ENCODE measurements at places on chromosomes 5 and 9.

GRCh38 chr5:141515141-141515540, 26.3 kb downstream of the PCDHGC5 start:
- DNase-seq, result no peak

GRCh38 chr5:54470128-54470527, 14.6 kb downstream of the HSPB3 start:
- no peak for DNase-seq

DNA sequence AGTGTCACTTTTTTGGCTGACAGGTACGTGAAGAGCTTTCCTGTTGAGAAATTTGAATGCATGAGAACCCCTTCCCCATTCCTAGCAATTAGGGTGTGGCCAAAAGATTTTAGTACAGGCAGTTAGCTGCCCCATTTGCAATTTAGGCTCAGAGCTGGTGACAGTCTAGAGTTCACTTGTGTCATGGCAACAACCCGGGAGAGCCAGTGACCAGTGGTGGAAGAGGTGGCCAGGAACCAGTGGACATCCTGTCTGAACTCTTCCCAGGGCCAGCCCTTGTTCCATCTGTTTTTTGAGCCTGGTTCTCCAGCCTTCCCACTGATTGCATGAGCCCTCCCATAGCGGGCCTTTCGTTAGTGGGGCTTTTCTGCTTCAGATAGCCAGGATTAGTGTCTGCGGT, 2.5 kb upstream of the NEUROG1 start:
- DNase-seq, result no peak

GRCh38 chr5:178546675-178547033, 43.5 kb downstream of the COL23A1 start:
- DNase-seq, result no peak

DNA sequence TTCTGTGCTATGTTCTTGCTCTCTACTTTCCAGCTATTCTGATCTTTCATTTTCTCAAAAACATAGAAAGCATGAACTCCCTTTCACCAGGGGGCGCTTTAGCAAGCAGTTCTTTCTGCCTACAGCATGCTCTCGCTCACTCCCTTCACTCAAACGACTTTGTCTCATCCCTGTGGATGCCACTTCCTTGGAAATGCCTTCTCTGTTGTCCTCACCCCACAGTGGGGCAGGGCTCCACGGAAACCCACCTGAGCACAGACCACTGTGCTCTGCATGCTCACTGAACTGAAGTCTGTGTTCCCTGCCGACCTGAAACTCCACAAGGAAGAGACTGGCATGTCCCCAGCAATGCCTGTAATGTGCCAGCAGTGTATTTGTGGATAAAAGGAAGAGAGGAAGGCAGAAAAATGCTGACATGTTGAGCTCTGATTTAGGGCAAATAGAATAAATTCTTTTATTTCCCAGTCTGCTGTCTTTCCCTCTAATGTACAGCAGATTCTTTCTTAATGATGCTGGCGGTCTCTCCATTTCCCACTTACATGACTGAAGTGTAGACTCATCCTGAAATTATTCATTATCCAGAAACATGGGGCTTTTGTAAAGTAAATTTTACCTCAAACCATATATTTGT, 4.9 kb upstream of the ROR2 start:
- DNase-seq, result peak; percentile 43

GRCh38 chr9:7223981-7224380, 466.2 kb downstream of the KDM4C start:
- DNase-seq, result no peak

- DNase-seq, result peak; percentile 39
Observed at GRCh38 chr5:98796197-98796972, 22.9 kb downstream of the RGMB start.

DNA sequence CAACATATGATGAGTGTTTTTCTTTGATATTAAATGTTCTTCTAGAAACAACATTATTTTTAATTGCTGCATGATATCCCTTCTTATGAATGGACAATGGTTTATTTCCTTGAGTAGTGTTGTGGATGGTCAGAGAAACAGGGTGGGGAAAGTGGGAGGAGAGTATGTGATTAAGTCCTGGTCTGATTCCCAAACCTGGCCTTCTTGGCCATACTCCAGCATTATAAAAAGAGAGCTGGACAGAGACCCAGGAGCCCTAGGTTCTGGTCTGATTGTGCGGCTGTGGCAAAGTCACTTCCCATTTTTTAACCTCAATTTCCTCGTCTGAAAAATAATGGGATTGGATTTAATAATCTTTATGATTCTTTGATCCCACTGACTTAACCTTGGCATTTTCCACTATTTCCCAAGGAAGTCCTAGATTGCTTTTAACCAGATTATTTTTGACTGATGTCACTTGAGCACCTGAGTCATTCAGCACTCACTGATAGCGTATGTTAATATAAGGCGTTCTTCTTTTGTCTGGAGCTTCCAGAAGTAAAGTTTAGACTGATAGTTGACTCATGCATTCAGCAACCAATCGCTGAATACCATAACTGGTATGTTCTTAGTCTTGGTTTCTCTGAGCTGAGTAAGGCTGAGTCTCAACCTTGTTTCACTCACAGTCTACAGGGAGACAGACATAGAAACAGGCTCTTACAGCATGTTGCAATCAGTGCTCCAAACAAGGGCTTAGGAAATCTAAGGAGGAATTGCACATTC, 26.2 kb downstream of the OSMR start:
- DNase-seq, result no peak

DNA sequence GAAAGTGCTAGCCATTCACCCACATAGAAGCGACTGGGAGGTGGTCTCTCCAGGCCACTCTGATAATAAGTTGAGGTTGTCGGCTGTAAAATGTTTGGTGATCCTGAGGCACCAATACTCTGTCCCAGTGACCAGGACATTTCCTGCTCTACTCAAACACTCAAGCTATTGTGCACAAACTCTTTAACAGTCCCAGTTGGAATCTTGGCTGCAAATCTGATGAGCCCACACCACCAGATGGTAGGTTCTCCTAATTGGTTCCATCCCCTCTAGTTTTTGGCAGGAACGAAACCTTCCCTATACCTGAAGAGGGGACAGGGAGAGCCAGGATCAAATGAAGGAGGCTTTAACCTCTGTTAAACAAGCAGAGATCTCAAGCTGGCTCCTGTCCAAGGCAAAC, 14.3 kb downstream of the GRIA1 start:
- DNase-seq, result no peak

GRCh38 chr5:15927710-15928380, 251.7 kb downstream of the MARCHF11 start:
- DNase-seq, result no peak

GRCh38 chr5:126998895-126999570, 31.3 kb downstream of the MARCHF3 start:
- no peak for DNase-seq

- DNase-seq, result no peak
Observed at GRCh38 chr9:120475341-120475740, 104.6 kb downstream of the CDK5RAP2 start.

GRCh38 chr5:95223566-95224258, 61.2 kb downstream of the MCTP1 start:
- DNase-seq, result peak; percentile 75

GRCh38 chr5:169448826-169449225, 134.7 kb upstream of the SPDL1 start:
- no peak for DNase-seq

DNA sequence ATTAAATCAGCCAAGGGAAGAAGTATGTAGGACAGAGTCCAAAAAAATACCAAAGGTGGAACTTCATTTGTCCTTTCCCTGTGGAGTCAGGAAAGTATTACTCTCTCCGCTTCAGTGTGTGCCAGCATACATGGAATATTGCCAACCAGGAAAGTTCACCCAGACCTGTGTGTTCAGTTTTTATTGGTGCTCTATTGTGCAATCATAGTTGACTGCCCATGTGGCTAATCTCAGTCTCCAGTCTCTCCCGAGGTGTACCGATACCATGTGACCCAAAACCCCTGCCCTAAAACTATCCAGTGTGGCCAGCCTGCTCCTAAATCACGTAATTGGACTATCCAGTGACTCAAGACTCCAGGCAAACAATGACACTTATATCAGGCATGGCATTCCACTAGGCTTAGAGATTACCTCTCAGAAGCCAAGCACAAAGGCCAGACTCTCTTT, 38.8 kb downstream of the NFX1 start:
- no peak for DNase-seq

- peak; percentile 20 for DNase-seq
Observed at GRCh38 chr5:39857041-39857440, 432.3 kb upstream of the DAB2 start.

DNA sequence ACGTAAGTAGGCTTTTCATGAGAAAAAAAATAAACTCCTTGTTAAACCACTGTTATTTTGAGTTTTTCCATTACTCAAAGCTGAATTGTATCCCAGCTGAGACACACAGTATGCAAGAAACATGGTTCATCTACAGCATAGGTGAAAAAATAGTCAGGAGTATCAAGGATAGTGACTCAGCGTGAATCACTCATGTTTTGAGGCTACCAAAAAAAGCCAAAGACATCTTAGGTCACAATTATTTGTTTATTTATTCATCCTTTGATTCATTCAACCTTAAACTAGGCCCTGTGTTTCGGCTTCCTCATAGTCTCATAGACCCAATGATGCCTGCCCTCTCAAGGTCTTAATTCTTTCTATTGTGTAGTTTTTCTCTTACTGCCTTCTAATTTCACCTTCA, 32.9 kb upstream of the STX17 start:
- peak; percentile 17 for DNase-seq

DNA sequence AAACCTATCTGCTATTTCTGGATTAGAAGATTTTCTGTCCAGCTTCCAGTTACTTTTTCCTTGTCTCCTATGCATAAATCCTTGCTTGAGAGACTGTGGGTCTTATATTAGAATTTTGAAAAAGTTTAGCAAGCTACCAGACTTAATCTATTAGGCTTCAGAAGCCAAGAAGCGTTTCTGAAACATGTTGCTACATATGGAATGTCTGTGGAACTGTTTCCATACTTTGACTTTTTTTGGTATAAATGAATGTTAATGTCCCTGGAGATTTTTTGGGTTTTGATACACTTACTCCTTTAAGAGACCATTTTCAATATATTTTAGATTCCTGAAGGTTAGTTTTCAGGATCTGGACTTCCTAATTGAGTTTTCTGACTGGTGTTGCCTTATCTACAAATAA, 191.4 kb upstream of the SGCD start:
- no peak for DNase-seq

DNA sequence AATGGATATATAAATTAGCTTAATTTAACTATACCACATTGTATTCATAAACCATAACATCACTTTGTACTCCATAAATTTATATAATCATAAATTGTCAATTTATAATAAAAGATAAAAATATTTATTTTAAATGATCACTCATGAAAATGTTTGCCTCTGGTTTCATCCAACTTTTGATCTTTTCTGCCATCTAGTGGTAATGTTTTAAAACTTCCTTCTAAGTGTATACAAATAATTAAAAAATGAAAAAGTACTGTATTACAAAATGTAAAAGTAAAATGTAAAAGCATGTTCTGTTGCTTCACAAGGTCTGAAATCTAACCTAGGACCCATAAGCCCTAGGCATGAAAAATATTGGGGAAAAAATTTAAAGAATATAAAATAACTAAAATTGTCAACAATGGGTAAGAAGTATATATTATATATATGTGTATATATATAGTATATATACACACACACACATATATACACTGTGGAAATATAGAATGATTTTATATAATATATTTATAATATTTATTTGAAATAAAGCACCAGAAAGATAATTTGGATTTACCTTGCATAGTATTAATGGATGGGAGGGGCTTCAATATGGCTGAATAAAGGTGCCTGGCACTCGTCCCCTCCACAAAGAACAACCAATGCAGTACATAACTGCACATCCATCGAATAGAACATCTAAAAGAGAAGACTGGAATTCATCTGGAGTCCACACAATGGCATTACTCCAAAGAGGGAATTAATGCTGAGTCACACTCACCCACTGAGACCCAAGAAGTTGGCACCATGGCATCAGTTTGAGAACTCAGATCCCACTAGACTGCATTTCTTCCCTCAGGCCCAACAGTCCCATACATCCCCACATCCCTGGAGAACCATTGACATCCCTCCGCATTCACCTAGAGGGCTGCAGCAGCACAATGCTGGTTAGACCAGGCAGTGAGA, 32.5 kb downstream of the ANXA1 start:
- DNase-seq, result peak; percentile 90

- peak; percentile 42 for DNase-seq
Observed at GRCh38 chr5:17400724-17401469, 97.1 kb upstream of the TAF11L2 start.

GRCh38 chr5:4862500-4862899, 277.6 kb upstream of the ADAMTS16 start:
- peak; percentile 33 for DNase-seq

GRCh38 chr9:98503867-98504266, 204.9 kb downstream of the GABBR2 start:
- no peak for DNase-seq

DNA sequence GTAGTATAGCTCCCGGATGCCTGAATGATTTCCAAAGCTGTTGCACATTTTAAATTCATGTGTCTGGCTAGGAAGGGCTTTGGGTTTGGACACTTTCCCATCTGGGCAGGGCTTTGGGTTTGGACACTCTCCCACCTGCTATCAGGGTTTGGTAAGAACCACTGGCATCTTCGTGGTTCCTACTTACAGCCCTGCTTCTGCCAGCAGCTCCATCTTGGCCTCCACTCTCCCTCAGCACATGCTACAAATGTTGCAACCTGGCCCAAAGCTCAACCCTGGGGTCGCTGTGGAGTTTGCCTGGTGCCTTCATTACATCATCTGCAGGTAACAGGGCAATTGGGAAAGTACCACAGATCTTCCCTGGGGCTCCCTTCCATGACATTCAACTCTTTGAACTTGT, 3.5 kb downstream of the TMCO6 start:
- DNase-seq, result no peak

DNA sequence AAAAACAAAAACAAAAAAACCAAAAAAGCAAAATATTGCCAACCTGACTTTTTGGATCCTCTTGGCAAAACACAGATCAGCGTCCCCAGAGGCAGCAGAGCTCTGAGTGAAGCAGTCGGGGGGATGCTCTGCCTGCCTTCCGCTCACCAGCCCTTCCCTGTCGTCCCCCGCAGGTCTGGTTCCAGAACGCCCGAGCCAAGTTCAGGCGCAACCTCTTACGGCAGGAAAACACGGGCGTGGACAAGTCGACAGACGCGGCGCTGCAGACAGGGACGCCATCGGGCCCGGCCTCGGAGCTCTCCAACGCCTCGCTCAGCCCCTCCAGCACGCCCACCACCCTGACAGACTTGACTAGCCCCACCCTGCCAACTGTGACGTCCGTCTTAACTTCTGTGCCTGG, 20.7 kb downstream of the LHX2 start:
- peak; percentile 18 for DNase-seq

- DNase-seq, result no peak
Observed at GRCh38 chr9:99735041-99735440, 86.6 kb upstream of the NR4A3 start.

DNA sequence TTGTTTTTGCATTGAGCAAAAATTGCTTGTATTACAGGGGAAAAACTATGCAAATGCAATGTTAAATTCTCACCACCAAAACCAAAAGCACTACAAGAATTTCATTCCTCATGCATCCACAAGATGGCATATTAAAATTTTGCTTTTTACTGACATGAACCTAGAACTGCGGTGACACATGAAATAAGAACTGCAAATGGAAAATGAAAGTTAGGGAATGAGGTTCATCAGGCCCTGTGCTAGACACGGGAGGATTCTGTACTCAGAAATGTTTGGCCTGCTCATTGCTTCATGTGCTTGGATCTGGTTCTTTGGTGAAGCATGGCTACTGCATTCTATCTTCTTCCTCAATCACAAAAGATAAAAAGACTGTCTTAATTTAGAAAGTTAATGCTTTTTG, 9.1 kb upstream of the RFK start:
- peak; percentile 94 for DNase-seq

GRCh38 chr9:90105773-90106172, 501.0 kb downstream of the GADD45G start:
- no peak for DNase-seq

GRCh38 chr9:18122171-18122570, 351.8 kb upstream of the ADAMTSL1 start:
- no peak for DNase-seq

Measured in suppressor macrophage treated with lipopolysaccharide for 1 hour (primary cell).